ENCODE measurements at places on chromosomes 7 and 10.

GRCh38 chr7:3188946-3189345 is 112.1 kb upstream of the SDK1 start:
- no peak for DNase-seq

- DNase-seq, result no peak
Measured at GRCh38 chr7:130008941-130009847, 42.0 kb downstream of the ZC3HC1 start.

DNA sequence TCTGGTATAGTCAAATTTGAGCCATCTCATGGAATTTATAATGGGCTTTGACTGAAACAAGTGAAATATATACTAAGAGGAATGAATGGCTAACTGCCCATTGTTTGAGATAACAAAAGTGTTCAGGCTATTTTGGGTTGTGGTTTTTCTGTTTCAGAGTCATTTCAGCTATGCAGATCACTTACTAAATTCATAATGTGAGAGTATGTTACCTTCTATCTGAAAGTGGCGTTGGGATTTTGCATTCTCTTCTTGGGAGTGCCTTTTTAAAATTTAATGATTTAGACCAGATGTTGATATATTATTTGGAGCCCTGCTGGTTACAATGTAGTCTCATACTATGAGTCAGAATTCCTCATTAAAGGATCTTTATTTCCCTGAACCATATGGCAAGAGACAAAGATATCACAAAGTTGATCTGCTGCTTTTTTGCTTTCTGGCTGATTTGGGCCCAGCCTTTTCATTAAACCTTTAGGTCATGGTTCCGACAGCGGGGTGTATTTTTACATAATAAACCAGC is 10.4 kb downstream of the VCL start:
- DNase-seq, result no peak

DNA sequence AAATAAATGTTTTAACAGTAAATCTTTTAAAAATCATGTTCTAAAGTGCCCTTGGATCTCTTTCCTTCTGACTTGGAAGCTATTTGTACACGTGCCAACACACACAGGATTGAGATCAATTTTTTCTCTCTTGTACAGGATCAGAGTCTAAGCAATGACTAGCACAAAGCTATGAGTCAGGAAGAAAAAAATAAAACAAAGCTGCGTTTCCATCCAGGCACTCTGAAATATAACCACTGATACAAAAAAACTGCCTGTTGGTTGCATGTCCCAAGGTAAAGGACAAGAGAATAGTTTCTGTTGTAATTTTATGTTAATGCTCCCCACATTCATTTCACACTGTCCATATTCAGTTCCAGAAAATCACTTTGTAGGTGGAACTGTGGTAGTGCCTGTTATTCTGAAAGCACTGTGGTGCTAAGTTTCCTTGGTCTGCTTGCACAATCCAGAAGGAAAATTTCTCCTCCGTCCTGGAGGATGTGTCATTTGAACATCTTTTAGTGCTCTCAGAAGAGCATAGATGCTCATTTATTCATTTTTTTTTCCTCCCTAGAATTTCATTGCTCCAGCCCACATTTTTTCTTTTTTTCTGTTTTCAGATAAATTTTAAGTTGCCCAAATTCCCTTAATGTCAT is 113.4 kb downstream of the PLXDC2 start:
- no peak for DNase-seq

- no peak for DNase-seq
Measured at GRCh38 chr7:15751191-15751701, 64.8 kb upstream of the MEOX2 start.

GRCh38 chr10:130013335-130014262 is 49.5 kb upstream of the EBF3 start:
- no peak for DNase-seq

DNA sequence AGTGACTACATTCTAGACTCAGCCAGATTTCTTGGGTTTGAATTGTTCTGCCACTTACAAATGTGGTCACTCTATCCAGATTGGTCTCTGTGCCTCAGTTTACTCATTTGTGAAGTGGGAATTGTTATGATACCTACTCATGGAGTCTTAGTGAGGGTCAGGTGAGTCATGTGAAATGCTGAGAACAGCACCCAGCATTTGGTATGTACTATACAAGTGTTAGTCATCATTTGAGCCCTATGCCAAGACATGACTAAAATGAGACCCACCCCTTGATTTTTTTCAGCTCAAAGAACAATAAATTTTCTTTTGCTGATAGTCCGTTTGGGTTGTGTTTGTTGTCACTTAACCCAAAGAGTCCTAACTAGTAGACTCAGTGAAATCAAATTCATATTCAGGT is 92.8 kb downstream of the CHN2 start:
- DNase-seq, result no peak

- no peak for DNase-seq
Measured at GRCh38 chr10:59018977-59019376, 157.5 kb upstream of the PHYHIPL start.

- DNase-seq, result no peak
Measured at GRCh38 chr7:1619152-1620079, 49.6 kb upstream of the PSMG3 start.

DNA sequence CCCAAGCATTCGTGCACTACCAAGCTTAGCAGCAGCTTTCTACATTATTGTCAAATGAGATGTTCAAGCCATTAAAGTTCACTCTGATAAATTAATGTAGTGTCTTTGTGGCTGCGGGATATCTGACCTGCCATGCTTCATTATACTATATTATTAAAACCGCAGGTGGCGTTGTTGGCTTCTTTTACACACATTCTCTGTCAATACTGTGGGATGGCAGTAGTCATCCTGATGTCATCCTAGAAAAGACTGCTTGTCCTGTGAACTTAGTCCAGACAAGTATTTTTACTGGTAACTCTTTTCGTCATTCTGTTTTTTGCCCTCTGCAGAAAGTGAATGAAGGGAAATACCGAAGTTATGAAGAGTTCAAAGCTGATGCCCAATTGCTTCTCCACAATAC is 103.9 kb downstream of the ZMYND11 start:
- DNase-seq, result no peak

GRCh38 chr7:95840953-95841950 is 68.9 kb downstream of the DYNC1I1 start:
- no peak for DNase-seq

DNA sequence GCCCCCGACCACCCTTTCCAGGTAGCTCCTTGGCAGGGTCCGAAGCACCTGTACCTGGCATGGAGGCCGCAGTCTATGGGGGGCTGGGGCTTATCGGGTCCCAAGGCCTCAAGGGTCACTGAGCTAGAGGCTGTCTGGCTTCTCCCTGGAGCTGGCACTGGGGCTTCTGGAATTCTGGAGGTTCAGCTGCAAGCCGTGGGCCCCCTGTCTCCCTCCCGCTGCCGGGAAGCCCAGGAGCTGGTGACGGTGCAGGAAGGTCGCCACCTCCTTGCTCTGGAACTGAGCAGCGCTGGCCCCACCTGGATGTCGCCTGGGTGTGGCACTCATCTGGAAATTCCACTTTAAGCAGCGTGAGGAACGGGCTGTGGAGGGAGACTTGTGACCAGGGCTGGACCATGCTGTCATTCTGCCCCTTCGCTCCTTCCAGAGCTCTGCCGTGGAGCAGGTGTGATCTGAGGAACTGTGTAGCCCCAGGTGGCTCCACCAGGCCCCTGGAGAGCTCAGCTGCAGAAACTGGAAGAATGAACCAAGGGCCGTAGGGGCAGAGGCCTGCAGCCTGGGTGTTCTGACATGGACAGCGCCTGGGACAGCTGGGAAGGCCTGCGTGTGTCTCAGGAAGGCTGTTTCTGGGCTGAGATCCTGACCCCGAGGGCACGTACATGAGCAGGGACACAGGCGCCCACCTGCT is 129.7 kb upstream of the PPP2R2D start:
- DNase-seq, result no peak

DNA sequence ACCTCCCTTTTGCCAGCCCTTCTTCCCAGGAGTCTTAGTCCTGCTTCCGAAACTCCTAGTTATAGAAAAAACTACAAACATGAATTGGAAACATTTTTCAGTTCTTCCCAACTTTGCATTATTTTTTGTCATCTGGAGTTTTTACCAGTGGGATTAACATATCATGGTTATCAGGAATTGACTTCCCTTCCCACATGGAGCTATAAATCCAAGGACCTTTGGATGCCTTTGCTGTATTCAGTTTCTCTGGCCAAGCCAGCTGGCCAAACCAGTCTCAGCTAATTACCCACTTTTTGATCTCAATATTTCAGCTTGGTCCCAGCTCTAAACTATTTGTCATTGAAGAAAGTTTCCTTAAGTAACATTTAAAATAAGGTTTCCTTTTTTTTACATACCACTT is 570.6 kb downstream of the SORCS1 start:
- no peak for DNase-seq

DNA sequence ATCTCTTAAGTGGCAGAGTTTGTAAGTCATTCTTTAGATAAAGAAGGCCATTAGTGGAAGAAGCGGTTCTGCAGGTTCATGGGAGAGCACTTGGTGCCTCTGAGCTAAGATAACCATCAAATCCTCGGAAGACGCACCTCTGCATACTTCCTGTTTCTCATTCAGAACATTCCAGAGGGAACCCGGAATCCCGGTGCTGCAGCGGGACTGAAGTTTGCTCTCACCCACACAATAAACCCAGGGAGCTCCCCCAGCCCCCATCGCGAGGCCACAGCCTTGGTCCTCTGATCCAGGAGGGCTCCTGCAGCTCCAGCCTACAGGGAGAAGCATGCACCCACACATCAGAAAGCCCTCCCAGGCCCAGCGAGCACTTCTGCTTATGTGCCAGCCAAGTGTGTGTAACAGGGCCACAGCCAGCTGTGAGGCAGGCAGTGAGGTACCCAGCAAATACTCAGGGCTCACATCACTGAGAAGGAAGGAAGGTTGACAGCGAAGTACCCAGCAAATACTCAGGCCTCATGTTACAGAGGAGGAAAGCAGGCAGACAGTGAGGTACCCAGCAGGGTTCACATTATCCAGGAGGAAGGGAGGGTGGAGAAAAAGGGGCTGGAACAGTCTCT is 142.4 kb downstream of the DIP2C start:
- DNase-seq, result no peak

- no peak for DNase-seq
Measured at GRCh38 chr7:132450696-132451095, 125.6 kb downstream of the PLXNA4 start.

GRCh38 chr10:63940277-63940922 is 419.2 kb downstream of the REEP3 start:
- no peak for DNase-seq

DNA sequence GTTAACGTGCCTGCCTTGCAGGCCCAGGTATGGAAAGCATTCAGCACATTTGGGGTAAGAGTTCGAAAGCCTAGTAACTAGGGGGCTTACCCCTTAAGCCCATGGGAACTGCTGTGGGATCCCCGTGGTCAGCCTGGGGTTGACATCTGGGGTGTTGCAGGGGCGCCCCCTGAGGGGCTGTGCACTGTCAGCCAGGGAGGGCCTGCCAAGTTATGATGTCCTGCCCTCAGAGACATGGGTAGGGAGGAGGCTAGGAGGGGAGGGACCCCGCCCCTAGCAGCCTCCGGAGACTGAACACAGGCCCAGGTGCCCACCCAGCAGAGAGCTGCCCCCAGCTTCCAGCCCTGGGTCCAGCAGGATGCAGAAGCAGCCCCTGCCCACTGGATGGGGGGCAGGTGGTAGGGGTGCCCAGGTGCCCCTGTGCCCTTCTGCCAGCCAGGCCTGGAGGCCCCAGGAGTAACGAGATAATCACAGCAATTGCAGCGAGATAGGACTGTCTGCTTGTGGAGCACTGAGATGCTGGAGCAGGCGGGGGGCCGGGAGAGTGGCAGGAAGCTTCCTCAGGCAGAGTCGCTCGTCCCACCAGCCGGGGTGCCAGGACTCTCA is 153.3 kb downstream of the UBE2H start:
- DNase-seq, result no peak

- no peak for DNase-seq
Measured at GRCh38 chr7:11642841-11643240, 189.2 kb downstream of the THSD7A start.

DNA sequence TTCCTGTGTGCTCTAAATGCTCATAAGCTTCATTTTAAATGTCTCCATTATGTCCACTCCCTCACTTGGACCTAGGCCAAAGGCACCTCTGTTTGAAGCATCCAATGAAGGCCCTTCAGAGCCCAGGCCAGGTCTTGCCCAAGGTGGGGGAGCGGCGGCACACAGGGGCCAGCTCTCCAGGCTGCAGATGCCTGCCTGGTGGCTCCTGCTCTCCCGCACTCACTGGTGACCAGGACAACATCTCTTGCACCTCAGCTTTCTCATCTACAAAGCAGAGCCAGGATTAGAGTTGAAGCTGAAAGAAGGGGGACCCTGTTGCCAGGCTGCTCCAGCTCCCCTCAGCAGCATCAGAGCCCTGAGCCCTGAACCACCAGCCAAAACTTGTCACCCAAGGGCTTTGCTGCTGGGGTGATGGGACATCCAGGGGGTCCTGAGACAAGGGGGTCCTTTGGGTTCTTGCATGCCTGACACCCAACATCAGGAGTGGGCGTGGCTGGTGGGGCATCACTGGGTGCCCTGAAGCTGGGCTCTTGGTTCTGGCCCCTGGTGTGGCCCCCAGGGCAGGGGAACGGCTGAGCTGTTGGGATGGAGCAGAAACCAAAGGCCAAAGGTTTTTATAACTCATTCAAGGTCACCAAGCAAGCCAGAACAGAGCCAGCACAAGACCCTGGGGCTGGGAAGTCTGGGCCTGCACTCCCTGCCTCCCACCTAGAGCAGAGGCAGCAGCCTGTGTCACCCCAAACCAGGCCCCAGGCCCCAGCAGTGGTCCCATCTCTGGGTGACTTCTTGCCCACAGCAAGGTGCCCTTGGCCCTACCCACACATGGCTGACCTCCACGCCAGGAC is 1.2 kb downstream of the NACAD start:
- DNase-seq, result no peak

DNA sequence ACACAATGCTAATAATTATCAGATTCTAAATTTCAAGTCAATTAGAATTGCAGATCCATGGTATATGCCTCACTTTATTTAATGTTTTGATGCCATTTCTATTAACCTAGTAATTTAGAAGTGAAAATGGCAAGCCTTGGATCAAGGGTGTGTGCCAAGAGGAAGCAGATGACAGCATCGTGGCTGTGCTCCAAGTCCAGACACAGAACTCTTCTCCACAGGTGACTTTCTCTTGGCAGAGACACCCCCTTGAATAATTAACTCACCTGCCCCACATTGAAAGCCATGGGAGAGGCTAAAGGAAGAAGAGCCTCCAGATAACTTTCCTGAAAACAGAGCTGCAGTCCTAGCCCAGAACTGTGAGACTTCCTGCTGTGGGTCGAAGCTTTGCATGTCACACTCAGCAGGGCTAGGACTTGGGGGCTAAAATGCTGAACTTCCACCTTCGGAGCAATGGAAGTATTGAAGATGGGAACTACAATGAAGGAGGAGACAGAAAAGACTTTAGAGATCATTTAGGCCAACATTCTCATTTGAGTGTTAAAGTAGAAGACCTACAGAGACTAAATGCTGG is 996 bp upstream of the C10orf90 start:
- no peak for DNase-seq

DNA sequence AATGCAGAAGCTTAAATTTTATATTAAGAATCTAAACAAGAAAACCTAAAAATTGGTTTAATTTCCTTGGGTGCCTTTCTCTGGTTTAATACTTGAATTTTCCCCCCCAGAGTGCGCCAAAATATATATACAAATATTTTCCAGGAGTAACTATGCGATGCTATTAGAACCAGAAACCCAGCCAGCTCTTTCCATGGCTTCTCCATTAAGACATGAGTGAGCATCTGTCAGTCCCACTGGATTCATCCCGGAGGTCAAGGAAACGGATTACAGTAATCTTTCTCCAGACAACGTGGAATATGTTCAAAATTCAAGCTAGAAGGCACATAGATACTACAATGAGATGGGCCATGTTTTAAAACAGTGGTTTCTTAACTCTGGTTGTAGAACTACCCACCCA is 148.8 kb downstream of the TAX1BP1 start:
- DNase-seq, result no peak

- no peak for DNase-seq
Measured at GRCh38 chr7:158110034-158110590, 477.5 kb downstream of the PTPRN2 start.

GRCh38 chr7:157526005-157526912 is 189.5 kb downstream of the DNAJB6 start:
- DNase-seq, result no peak

All from esophagus squamous epithelium (tissue), 5 donors.